Kidney tubule cell (primary cell): ENCODE measurements at places on chromosomes 4 and X.

DNA sequence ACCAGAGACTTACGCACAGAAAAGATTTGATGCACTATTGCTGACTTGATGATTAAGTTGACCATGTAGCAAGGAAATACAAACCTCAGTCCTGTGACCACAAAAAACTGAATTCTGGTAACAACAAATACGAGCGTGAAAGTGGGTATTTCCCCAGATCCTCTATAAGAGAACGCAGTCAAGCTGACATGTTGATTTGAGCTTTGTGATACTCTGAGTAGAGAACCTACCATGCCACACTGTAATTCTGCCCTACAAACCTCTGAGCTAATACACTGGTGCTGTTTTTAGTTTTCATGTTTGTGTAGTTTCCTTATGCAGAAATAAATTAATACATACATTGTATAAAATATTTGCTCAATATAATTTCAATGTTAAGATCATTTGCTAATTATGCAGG lies 565.6 kb upstream of the EPHA5 start:
- DNase-seq: no peak

GRCh38 chr4:74474345-74475090 lies 29.6 kb downstream of the AREG start:
- DNase-seq: peak; percentile 33

GRCh38 chrX:49233176-49233575 lies at the start of gene CACNA1F:
TSS of gene CACNA1F (minus strand) at chrX:49233340. CDS start at chrX:49233309, 31 bp downstream.
- DNase-seq: no peak

DNA sequence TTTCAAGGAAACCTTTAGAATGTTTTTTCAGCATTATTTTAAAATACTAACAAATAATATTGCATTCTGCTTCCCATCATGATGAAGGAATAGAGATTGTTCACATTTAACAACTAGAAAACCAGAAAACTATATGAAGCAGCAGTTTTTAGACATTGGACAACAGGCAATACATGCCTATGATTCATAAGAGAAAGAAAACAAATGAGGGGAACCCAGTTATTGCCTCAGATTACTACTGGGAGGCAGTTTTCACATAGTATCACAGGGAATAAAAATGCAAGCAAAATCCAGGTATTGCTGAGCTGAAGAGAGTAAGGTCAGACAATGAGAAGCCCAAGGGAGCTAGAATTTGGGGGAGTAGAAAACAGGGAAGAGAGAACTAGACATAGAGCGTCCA lies 373.6 kb downstream of the MAPK10 start:
- no peak for DNase-seq

GRCh38 chr4:103497692-103498091 lies 222.1 kb downstream of the TACR3 start:
- no peak for DNase-seq

- DNase-seq: peak; percentile 91
Measured at GRCh38 chr4:13990596-13991589, 363.4 kb upstream of the BOD1L1 start.

- no peak for DNase-seq
Measured at GRCh38 chr4:43133566-43133965, 241.1 kb downstream of the GRXCR1 start.
